ENCODE measurements at places on chromosomes 7 and 10.

DNA sequence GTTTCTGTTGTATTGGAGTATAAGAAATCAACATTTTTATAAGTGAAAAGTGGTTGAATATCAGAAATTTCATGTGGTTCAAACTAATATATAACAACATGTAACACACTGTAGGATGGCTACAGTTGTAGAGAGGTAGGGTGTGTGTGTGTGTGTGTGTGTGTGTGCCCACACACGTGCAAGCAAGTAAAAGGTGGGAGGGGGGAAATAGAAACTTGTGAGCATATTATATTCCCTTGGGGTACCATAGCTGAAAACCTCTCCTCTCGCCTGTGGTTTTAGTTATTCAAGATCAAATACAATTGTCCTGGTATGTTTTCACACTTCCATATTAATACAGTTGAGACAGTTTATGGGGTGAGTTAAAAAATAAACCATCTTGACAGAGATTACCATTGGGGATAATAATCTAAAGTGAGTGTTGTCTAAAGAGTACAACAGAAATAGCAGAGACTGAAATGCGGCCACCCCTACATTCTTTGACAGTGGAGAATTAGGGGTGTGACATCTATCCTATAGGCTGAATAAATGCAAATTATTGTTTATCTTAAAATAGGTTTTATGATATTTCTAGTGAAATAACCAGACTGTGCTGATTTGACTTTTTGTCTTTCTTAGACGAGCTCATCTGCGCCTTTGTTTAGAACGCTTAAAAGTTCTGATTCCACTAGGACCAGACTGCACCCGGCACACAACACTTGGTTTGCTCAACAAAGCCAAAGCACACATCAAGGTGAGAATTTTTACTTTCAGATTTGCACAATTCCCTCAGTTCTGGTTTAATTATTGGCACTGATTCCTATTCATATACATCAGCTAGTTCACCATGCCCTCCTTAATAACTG lies 25.9 kb downstream of the SMNDC1 start:
- no peak for DNase-seq

DNA sequence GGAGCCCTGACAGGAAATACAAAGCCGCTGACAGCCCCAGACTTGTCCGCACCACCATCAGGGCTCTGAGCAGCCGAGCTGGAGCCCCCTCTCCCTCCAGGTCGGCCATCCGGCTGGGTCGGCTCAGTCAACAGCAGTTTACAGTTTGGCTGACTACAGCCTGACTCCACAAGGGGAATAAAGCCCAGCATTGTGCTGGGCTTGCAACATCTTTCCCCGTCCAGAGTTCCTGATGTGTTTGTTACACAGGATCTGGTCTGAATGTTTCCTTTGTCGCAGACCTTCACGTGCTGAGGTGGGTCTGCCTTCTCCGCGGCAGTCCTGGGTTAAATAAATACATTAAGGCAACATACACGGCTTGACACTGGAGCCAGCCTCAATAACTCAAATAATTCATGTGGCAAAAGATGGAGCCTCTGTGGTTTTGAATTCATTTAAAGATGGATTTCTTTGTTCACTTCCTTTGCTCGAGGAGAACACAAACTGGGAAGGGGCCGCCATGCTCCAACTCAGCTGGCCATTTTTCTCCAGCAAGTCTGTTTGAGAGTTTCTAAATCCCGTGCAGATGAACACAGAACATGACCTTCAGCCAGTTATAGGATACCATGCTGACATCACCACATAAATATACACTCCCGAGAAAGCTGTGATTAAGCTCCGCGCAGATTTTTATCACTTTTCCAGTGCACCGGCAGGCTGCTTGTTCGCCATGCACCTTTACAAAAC lies 192.1 kb downstream of the WDR11 start:
- DNase-seq, result no peak

GRCh38 chr7:117169907-117170306 lies 153.0 kb downstream of the WNT2 start:
- DNase-seq, result no peak

- no peak for DNase-seq
Observed at GRCh38 chr10:99535764-99536337, 3.1 kb downstream of the NKX2-3 start.

GRCh38 chr7:22179442-22179879 lies 177.5 kb downstream of the RAPGEF5 start:
- no peak for DNase-seq

DNA sequence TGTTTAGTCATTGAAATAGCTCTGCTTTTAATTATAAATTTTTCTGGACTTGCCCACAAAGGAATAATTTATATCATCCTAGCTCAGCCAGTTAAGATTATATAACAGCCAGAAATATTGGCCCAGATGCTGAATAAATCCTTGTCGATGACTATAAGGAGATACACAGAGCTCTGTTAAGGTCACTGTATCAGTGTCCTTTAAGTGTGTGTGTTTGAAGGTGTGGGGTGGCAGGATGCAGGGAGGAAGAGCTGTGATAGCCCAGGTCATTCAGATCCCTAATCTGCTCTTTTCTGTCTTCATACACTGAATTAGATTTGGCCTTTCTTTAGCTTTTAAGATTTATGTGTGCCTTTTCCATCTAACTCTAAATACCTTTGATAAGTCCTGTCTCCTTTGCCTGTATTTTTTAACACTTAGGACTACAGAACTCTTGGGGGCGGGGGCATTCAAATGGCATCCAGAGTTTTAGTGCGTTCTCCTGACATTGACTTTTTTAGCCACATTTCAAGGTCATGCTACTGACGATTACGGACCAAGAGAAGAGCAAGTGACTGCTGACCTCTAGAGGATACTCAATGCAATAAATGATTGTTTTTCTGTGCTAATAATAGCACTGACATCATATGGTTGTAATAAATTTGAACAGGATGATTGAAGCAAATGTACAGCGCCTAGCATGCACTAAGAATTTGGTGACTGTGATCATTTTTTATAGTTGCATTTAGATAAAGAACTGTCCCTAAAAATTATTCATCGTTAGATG lies 172.3 kb downstream of the CACNB2 start:
- DNase-seq, result no peak

DNA sequence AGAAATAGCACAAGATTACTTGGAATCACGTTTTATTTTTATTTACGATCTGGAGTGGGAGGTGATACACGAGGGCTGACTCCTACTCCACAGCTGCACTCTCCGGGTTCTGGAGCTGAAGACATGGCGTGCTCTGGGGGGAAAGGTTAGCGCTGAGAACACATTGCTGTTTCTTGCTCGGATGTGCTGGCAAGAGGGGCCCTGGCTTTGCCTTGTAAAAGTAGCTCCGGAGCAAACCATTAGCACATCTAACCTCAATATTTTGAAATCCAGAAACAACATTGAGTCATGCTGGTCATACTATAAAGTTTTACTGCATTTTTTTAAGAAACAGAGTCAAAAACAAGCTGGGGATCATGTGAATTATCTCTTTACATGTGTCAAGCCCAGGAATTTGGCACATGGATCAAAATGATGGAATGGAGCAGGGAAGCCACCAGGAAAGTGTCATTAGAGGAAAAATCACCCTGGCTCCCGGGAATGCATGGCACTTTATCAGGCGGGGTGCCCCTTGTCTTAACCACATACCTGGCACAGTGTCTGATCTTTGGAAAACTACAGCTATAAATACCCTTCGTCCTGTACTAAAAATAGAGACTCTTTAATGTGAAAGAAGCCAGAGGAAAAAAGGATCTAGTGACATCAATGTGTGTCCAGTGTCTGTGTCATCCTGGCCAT lies 31.6 kb upstream of the LYZL1 start:
- no peak for DNase-seq

GRCh38 chr10:1114315-1114714 lies 58.1 kb downstream of the WDR37 start:
- DNase-seq, result peak; percentile 16

- DNase-seq, result peak; percentile 67
Observed at GRCh38 chr10:111076191-111076681, 593 bp upstream of the ADRA2A start.

- DNase-seq, result no peak
Observed at GRCh38 chr10:32241946-32242345, 105.0 kb downstream of the EPC1 start.

DNA sequence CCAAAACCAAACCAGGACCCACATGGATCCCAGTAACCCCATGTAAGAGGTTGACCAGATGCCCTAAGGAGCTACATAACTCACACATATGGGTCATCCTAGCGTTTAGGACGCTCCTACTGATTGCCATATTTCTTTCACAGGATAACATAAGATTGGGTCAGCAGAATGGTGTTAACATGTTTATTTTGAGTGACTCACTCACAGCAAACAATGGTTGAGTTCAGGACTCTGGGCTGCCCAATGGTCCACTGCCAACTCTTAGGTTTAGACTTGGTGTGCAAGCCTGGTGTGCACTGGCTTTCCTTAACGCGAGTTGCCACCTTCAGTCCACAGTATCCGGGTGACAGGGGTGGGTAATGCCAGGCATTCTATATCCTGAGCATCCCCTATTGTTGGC lies 211.5 kb downstream of the GPAM start:
- DNase-seq, result no peak

GRCh38 chr10:125160856-125161706 lies 718 bp upstream of the CTBP2 start:
- DNase-seq, result no peak

- DNase-seq, result no peak
Observed at GRCh38 chr7:51317582-51317910, 937 bp upstream of the COBL start.

GRCh38 chr10:84329986-84330651 lies 1.7 kb downstream of the CCSER2 start:
- DNase-seq, result no peak

DNA sequence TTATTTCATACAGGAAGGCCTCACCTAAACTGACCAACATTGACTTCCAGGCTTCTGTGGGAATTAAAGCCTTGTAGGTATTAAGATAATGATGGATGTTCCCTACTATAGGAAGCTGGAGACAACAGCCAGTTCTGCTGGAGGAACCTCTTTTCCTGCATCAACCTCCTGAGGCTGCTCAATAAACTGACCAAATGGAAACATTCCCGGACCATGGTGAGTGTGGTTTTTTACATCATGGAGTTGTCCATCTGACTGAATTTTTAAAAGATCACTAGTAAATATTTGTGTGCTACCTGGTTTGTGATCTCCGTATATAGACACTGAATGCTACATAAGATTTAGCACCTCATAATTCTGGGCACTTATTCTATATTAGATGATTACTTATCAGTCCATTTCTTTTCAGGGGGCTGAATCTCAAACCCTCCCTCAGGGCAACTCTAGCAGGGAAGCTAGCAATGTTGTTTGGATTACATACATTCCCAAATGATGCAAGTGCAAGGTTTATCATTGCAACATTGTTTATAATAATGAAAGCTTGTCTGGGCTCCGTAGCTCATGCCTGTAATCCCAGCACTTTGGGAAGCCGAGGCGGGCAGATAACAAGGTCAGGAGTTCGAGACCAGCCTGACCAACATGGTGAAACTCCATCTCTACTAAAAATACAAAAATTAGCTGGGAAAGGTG lies 21.5 kb upstream of the SMKR1 start:
- DNase-seq, result no peak

DNA sequence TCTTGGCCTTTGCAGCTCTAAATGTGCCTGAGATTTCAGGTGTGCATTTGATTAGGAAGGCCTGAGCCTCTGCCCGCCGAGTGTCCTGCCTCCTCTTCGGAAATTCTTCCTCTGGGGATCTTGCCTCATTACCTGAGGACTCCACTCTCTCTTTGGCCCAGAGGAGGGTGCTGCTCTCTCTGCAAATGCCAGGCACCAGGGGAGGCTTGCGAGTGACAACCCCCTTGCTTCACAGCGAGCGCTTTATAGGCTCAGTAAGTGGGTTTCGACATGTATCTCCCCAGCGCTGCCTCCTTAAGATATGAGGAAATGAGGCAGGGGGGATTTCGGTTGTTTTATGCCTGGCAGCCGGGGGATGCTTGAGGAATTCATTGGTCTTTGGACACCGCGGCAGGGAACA lies 423.9 kb downstream of the GLRX3 start:
- no peak for DNase-seq

DNA sequence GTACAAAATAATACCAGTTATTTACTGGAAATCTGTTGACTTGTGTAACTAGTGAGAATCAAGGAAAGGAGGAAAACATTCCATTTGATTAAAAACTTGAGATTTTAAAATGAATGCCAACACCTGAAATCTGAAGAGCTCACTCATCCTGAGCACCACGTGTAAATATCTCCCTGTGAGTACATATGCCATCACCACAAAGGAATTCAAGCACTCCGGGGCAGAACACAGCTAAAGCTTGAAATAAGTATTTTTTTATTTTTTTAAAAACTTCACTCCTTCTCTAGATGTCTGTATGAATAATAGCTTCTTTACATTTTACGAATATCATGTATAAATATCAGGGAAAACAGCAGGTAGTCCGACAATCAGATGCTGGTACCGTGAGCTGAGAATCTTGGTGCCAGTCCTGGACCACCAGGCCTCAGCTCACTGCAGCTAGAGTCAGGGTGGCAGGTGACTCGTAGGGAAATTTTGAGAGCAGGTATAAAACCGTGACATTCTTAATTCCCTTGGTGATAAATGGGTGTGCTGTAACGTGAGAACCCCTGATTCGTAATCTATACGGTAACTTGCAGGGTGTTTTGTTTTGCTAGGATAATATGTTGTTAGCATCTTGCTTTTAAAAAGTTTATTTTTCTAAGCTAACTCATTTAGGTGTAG lies 12.7 kb downstream of the LMTK2 start:
- no peak for DNase-seq

DNA sequence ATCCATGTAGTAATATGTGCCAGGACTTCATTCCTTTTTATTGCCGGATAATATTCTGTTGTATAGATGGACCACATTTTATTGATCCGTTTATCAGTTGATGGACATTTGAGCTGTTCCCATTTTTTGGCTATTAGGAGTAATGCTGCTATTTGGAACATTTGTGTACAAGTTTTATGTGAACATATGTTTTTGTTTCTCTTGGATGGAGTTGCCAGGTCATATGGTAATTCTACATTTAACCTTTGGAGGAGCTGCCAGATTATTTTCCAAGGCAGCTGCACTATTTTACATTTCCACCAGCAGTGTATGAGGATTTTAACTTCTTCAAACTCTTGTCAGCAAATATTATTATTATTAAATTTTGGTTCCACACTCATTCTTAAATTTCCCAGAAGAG lies 59.2 kb downstream of the C10orf90 start:
- no peak for DNase-seq

GRCh38 chr7:146635205-146636032 lies 518.8 kb downstream of the CNTNAP2 start:
- no peak for DNase-seq

- DNase-seq, result no peak
Observed at GRCh38 chr10:6595499-6595898, 15.4 kb upstream of the PRKCQ start.

DNA sequence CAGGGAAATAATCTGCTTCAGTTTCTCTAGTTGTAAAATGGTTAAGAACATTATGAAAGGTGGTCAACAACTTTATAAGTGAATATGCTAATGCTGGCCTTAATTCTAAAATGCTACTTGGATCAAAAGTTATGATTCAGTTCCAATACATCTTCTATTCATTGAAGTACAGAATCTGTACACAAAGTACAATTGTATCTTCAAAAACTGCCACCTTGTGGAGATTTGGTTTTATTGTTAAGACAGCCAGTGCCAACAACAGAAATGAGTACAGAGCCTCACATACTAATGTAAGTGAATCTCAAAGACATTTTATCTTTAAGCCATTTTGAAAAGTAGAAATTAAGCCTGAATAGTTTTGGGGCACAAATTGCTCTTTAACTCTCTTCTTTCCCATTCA lies 194.0 kb downstream of the CFTR start:
- DNase-seq, result no peak

GRCh38 chr7:137165241-137165640 lies 178.3 kb downstream of the PTN start:
- DNase-seq, result no peak

- DNase-seq, result no peak
Observed at GRCh38 chr10:132035476-132035875, 30.3 kb upstream of the JAKMIP3 start.
